ENCODE measurements at places on chromosomes 2 and 18.

DNA sequence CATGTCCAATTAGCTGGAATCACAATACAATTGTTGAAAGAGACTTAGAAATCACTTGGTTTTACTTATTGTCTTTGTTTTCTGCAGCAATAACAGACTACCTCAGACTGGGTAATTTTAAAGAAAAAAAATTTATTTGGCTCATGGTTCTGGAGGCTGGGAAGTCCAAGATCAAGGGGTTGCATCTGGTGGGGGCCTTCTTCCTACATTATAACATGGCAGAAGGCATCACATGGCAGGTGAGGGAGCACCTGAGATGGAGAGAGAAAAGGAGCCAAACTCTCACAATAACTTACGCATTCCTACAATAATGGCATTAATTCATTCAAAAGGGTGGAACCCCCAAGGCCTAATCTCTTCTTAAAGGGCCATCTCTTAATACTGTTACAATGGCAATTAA is 37.5 kb upstream of the KLHL14 start:
- no peak for DNase-seq

DNA sequence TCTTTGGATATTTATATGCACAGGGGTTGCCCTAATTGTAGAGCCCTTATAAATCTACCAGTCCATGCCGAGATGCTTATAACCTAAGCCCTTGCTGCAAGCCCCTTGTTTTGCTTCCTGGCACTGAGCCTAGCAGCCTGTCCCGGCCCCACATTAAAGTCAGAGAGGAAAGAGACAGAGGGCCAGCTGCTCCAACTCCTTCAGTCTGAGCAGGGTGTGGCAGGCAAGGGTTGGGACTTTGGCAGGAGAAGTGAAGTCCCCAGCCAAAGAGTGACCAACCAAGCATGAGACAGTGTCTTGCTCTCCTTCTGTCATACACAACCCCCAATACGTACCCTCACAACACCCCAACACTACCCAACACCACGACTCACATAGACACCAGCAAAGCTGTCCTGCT is 54.7 kb upstream of the FZD7 start:
- no peak for DNase-seq

- DNase-seq, result peak; percentile 26
These were observed 6.8 kb upstream of the PXDN start for GRCh38 chr2:1750933-1751766.

GRCh38 chr2:20596973-20597859 is 53.7 kb downstream of the HS1BP3 start:
- DNase-seq, result no peak

DNA sequence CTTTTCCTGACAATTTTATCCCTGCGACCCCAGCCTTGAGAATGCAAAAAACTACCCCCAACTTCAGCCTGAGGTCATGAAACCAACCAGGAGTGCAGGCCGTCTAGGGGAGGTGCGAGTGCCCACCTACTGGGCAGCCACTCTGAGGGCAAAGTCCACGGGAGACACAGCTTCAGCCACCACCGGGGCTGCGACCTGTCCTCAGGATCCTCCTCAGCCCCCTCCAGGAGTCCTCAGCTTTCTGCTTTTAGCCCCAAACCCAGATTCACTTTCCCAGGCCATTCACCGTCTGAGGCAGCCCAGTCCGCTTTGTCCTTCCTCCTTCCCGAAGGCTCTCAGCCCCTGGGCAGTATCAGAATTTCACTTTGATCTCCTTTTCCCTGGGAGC is 210.2 kb upstream of the TNP1 start:
- no peak for DNase-seq

- DNase-seq, result no peak
These were observed 28.3 kb downstream of the PKP4 start for GRCh38 chr2:158484892-158485556.

DNA sequence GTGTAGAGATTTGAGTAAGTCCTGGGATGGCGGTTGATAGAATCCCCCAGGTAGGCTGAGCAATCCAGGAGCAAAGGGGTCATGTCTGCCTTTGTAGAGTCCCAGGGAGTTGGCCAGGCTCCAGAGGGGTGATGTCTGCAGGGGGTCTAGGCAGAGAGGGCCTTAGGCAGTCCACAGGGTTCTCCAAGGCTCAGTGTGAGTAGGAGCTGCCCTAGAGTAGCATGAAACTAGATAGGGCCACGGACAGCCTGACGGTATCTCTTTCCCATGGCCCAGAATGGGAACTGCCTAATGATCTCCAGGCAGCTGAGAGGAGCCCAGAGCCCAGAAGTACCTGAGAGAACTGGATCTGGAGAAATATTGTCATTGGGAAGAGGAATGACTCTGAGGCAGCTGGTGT is 9.0 kb upstream of the FAM136A start:
- DNase-seq, result no peak

- DNase-seq, result no peak
These were observed 4.5 kb downstream of the CERS6 start for GRCh38 chr2:168460571-168460970.

DNA sequence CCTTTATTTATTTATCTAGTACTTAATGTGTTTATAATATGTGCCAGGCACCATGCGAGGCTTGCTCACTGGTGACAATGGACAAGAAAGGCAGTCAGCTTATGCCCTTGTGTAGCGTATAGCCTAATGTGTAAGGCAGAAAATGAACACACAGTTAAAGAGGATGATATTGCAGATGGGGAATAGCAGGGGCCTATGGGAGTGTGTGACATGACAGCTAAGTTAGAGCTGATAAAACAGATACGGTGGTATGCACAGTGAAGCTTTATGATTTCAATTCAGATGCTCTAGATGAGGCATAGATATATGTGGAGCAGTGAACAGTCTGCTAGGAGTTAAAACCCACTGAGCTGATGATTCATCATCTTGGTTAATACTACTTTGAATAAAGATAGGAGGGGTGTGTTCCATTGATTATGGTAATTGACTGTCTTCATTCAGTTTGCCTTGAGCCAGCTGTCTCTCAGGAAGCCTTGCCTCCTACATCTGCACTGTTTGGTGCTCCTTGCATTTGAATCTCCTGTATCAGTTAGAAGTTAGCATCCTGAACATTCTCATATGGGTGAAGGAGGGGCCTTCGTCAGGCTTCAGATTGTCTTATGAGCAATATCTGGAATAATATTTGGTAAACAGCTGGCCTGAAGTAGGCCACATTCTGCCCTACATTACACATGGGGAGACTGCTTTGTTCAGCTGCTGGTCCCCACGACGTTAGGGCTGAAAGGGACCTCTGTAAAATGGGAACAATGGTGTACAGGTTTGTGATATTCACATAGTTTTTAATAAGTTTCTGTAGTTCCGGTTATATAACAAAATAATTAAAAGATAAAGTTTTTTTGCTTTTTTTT is 13.2 kb downstream of the MAP4K4 start:
- DNase-seq, result no peak

DNA sequence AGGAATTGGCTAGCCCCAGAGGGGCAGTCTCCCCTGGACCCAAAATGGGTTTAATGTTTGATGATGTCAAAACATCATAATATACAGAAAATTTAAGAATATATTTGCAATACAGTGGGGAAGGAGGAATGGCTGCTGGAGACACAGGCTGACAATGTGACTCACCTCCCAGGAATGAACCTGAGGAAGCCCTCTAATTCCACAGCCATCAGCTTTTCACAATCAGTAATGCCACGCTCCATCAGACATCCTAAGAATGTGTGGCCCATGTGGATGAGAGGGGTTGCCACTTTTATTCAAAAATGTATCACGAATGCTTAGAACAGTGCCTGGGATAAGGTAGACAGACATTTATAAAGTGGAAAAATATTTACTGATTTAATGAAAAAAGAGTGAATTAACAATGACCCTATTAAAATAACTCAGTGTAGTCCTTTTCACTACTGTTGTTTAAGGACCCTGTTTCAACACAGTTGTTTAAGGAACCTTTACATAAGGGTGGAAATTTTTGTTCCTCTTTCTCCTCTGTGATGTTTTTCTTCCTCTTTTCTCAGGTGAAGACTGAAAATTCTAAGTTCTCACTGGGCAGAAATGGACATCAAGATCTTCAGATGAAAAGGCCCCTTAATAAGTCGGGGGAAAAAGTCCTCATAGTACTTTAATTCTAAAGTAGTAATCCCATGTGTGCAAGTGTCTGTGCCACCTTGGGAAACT is 17.5 kb upstream of the TMEM163 start:
- no peak for DNase-seq

- DNase-seq, result peak; percentile 41
These were observed 814 bp downstream of the FZD7 start for GRCh38 chr2:202034249-202035088.

DNA sequence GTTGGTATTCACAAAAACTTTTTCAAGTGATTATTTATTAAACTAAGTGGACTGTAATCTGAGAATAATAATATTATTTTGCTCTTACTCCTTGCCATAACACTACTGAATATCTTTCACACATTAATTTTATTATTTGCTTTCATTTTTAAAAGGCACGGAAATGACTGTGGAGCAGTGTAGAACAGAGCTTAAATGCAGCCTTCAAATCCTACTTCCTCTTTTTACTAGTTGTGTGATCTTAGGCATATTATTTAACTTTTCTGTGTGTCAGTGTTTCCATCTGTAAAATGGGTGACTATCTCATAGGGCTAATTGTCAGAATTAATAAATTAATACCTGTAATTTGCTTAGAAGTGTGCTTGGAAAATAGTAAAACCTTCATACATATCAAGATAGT is 55.5 kb upstream of the SLC8A1 start:
- no peak for DNase-seq

GRCh38 chr18:36130039-36130831 is 536 bp downstream of the ELP2 start:
- no peak for DNase-seq

GRCh38 chr18:39596221-39596620 is 2030.6 kb upstream of the CELF4 start:
- DNase-seq, result no peak

- no peak for DNase-seq
These were observed 18.3 kb downstream of the HS6ST1 start for GRCh38 chr2:128300151-128301020.

DNA sequence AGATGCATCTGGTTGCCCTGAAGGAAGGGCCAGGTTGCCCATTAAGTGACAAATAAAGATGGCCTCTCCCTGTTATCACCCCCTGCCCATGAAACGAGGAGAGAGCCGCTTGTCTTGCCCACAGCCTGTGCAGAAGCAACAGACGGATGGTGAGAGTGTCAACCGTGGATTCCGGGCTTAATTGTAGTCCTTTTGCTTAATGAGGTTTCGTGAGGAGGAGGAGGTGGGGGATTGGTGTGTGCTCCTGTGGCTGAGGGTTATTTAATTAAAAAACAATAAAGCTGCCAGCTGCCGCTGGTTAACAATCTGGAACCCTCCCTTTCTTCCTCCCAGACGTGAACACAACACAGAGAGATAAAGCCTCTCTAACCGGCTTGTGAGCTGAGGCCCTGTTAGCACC is 188.0 kb upstream of the PARD3B start:
- no peak for DNase-seq

GRCh38 chr2:198191651-198192050 is 387.3 kb downstream of the PLCL1 start:
- DNase-seq, result no peak

DNA sequence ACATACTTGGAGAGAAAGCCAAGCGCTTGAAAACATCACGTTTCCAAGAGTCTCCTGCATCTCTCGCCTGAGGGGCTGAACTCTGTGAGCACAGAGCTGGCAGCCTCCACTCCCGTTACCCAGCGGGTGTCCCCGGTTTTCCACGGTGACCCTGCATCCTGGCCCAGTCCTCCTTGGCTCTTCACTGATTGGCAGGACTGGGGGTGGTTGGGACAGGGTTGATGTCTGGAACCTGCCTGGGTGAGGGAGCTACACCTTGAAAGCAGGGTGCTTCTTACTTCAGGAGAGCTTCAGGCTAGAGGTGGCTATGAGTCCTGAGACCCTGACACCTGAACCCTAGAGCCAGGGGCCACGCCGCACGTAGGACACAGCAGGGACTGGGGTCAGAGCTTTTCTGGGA is 234.1 kb downstream of the DYSF start:
- no peak for DNase-seq

GRCh38 chr2:86783615-86784339 is 6.9 kb downstream of the CD8A start:
- peak; percentile 13 for DNase-seq

GRCh38 chr2:169806586-169806985 is 7.9 kb downstream of the SSB start:
- no peak for DNase-seq

DNA sequence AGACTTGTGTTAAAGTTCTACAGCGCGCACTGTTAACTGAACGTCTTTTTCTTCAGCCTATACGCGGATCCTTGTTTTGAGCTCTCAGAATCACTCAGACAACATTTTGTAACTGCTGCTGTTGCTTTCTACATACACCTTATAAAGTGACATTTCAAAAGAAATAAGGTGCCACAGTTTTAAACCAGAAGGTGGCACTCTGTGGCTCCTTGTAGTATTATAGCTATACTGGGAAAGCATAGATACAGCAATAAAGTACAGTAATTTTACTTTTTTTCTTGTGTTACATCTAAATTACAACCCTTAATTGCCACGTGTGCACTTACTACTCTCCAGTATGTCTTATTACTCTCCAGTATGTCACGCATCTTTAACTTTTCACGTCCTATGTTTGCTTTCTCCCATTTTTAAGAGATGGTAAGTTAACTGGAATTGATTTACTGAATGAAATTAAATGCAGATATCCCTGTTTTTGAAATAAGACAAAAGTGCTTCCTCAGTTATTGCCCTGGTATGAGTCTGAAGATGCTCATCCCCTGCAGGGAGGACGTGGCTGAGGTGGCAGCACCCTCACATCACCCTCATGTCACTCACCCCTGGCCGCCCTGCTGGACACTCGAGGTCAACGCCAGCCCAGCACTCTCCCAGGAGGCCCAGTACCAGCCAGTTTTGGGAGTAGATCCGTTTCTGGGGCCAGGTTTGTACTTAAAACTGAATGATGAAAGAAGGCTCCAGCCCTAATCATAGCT is 37.8 kb downstream of the GORASP2 start:
- no peak for DNase-seq

DNA sequence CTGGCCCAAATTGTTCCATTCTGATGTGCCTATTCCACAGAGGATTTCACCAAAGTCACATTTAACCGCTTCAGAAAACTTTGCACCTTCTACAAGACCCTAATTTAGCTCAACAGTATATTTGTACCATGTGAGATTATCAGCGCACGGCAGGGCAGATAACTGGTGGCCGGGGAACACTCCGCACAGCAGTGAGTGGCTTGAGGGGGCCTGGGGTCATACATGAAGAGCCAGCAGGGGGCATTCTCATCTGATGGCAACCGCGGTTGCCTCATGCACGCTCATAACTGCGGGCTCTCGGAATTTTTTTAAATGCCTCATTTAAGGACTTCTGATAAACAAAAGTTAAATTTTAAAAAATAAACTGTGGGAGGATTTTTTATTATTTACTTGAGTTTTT is 84.1 kb downstream of the BIN1 start:
- no peak for DNase-seq

DNA sequence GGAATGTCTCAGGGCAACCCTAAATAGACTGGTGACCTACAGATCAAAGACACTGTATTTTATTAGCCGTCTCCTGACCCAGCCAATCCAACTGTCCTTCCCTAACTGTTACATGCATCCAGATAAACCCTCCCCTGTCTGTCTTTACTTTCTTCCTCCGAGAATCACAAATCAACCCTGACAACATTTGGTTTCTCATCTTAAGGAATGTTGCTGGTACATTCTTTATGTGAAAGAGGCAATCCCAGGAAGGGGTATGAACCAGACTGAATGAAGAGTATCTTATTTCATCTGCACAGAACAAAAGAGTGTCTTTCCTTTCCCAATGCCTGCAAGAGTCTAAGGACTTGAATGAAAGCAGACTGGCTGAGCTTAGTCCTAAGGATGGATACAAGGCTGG is 113.9 kb upstream of the LTBP1 start:
- no peak for DNase-seq

- no peak for DNase-seq
These were observed 1200.9 kb downstream of the DSC3 start for GRCh38 chr18:29841631-29842030.

Measured in activated CD4-positive, alpha-beta T cell treated with anti-CD3 and anti-CD28 coated beads, Interleukin-2, amount 50 U/mL, for 48 hours (primary cell).